ENCODE measurements at places on chromosomes 5 and 9.

DNA sequence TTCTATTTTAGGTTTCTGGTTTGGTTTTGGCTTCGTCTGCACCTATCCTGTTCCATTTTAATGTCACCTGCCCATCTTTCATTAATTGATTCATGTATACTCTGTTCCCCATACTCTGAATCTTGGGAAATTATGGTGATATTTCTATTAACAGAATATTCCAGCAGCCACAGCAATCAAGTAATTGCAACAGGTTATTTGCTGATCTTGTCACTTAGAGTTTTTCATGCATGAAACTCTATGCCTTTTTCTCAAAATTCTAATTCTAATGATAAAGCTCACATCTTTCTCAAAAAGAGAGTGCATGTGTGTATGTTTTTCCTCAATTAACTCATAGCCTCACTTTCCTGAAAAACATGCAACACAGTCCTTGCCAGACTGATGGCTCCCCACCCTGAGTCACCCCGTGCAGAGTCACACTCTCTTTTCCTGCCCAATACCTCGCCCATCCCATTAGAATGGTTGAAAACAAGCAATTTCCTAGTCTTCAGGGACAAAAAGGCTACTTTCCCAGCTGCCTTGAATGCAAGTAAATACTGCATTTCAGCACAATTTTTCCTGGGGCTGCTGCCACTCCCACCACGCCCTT lies 15.6 kb downstream of the GFRA3 start:
- no peak for DNase-seq

- DNase-seq: no peak
Measured at GRCh38 chr9:136090768-136091581, 4.1 kb downstream of the NACC2 start.

- no peak for DNase-seq
Measured at GRCh38 chr5:93294199-93294598, 286.8 kb downstream of the NR2F1-AS1 start.

GRCh38 chr5:31707329-31707728 lies 68.4 kb downstream of the PDZD2 start:
- DNase-seq: no peak

DNA sequence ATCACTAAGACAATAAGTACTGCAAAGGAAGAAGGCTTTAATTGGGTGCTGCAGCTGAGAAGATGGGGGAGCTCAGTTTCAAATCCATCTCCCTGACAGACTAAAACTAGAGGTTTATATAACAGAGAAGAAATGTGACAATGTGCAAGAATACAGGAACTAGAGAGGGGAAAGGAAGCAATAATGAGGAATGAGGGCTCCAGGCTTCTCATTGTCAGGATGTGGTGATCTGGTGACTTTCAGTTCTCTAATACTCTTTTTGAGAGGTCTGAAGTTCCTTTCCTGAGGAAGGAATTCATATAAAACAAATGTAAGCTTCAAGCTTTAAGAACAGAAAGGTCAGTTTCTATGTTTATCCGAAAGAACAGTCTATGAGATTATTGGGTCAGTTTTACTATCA lies 42.5 kb upstream of the SPATA31E1 start:
- no peak for DNase-seq

DNA sequence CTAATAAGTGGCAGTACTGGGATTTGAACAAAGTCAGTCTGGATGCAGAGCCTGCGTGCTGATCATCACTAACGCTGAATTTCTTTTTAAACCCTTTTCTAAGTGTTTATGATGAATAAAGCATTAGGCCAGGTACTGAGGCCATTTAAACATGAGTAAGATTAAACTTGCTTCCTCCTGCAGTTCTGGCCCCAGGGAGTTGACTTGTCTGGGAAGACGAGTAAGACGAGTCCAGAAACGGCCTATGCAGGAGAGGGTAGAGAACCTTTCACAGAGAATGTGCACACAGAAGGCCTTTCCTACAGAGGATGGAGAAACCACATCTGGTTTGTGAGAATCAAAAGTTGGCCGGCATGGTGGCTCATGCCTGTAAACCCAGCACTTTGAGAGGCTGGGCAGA lies 42.9 kb downstream of the SPRY4 start:
- DNase-seq: no peak

DNA sequence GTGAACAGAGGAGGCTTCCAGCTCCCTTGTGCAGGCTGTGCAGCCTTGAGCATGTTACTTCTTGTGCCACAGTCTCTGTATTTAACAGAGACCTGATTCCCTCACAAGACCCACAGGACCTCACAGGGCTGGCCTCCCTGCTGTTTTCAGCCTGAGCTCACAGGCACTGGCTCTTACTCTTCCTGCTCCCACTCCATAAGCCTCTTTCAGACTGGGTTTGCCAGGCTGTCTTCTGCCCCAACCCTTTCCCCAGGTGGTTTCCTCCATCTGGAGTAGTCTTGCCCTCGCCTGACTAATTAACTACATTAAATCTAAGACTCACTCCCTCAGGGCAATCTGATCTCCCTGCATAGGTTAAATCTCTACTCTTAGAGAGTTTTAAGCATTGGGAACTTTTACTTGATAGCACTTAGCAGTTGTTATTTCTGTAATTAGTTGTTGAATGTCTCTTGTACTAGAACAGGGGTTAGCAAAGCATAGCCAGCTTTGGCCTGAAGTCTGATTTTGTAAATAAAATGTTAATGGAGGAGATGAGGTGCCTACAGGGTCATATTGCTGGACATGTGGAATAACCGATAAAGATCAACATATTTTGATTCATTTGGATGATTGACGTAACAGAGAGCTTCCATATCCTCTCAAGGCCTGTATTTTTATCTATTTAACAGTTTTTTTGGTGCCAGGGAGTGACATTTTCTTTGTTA lies 28.6 kb upstream of the SPATA31E1 start:
- no peak for DNase-seq

- DNase-seq: no peak
Measured at GRCh38 chr9:76528056-76528455, 69.1 kb downstream of the GCNT1 start.

DNA sequence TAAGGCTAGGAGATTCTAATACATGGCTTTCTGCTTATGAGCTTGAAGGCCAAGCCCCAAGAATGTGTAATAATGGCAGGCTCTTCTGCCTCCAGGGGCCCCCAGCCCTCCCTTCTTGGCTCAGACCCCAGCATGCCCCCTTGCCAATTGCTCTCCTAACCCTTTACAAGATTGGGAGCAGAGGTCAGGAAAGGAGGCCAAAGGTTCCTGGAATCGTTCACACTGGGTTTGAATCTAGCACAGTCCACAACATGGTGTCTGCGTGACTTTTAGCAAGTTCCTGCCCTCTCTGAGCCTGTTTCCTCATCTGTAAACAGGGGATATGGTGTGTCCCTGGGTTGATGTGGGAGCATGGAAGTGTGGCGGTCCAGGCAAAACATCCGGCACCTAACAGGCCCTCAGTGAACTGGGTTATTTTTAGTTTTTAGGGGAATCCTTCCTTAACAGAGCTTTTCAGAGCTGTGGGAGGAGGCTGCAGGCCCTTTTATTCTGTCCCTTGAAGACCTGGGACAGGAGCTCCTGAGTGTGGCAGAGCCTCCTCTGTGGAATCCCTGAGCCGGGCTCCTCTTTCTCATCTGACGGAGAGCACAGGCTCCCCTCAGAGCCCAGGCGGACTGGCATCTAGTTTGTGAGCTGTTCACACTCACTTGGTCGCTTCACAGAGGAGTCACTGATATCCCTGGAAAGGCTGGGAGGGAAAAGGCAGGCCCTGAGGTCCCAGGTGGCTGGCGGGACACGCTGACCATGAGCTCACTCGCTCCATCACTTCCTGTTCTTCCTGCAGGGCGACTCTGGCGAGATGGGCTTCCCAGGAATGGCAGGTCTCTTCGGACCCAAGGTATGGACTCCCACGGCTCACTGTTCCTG lies 23.4 kb upstream of the ORM1 start:
- DNase-seq: no peak

DNA sequence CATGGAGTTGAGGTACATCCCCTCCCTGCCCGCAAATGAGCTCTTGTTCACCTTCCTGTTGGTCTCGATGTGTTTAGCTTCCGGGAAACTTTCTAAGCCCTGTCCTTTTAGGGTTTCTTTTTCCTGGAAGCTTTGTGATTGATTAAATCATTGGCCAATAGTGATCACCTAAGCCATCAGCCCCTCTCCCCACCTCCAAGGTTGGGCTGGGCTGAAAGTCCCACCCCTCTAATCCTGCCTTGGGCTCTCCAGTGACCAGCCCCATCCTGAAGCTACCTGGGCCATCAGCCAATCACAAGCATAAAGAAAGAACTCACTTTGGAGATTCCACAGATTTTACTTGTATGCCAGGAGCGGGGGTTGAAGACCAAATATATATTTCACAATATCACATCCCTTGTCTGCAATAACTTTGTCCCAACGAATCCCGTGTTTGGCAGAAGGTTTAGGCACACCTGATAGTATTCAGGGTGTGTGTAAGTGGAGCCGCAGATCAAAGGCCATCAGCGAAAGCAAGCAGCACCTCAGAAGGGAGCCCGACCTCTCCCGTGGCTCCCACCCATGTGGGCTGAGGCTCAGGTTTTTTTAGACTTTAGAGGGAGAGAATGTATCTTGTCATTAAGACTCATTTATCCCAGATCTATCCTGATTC lies 20.4 kb downstream of the ROPN1L start:
- DNase-seq: no peak

DNA sequence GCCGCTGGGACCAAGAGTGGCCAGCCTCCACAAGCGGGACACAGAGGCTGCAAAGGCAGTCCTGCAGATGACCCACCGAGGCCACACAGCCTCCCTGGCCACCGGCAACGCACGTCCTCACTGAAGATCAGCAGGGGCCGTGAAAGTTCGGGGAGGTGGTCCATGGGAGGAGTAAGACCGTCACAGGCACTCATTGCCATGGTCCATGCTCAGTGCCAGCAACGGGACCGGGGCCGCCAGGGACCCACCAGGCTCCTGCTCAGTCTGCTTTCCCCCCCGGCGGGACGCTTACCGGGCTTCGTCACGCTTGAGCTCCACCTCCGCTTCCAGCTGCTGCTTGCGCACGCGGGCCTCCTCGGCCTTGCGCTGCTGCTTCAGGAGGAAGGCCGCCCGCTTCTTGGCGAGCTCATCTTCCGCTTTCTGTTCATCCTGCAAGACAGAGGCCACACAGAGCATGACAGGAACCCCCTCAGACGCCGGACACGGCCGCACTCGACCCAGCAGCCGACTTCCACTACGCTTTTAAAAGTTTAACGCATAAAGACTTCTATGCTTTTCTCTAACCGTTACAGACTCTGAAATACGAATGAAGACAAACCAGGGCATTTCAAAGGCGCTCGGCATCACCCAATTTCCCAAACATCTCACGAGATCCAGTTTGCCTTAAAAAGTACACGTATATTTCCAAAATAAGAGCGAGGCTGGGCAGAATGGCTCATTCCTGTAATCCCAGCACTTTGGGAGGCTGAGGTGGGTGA lies 88.4 kb downstream of the CAMSAP1 start:
- no peak for DNase-seq

GRCh38 chr9:70291446-70291845 lies 32.7 kb downstream of the SMC5 start:
- no peak for DNase-seq

GRCh38 chr5:67453111-67453905 lies 256.7 kb upstream of the CD180 start:
- DNase-seq: no peak

DNA sequence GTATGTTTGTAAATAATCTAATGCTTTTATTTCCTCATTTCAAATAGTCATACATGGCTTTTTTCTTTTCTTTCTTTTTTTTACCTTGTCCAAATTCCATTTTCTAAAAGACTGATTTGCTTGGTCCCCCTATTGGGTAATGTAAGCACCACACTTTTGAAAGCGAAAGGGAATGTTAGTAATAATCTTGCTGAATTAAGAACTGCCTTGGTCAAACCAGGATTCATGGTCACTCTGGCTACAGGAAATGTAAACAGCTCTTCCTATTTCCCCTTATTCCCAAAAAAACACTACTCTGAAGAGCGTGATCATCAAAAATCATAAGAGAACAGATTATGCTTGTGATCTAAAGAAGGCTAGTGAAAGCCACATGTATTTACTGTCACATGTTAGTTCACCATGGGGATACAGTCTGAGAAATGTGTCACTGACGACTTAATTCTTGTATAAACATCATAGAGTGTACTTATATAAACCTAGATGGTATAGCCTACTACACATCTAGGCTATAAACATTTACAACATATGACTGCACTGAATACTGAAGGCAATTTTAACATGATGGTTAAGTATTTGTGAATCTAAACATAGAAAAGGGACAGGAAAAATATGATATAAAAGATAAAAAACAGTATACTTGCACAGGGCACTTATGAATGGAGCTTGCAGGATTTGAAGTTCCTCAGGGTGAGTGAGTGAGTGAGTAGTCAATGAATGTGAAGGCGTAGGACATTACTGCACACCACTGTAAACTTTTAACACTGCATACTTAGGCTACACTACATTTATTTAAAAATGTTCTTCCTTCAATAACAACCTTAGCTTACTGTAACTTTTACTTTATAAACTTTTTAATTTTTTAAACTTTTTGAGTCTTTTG lies 75.3 kb downstream of the HMGCR start:
- no peak for DNase-seq

DNA sequence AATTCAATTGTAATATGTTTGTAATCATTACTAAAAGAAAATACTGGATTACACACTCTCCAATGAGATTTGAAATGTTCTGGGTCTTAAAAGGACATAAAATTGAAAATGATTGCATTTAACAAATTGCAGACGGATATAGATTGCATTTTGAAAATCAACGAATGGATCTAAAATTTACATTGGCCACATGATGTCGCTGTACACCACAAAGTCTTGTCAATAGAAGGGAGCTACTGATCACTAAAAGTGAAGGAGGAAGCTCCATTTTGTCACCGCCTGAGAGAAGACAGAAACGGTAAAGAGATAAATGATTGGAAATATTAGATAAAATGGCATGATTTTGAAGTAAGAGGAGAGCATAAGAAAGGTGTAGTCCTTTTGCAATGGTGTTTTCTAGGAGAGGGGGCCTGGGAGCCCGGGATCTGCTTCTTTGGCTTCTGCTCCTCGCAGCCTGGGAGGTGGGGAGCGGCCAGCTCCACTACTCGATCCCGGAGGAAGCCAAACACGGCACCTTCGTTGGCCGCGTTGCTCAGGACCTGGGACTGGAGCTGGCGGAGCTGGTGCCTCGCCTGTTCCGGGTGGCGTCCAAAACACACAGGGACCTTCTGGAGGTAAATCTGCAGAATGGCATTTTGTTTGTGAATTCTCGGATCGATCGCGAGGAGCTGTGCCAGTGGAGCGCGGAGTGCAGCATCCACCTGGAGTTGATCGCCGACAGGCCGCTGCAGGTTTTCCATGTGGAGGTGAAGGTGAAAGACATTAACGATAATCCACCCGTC lies at the start of gene PCDHA1:
Gene PCDHA1, plus strand, starts transcription at position 236 of the 782 bp plus-strand sequence.
- no peak for DNase-seq

DNA sequence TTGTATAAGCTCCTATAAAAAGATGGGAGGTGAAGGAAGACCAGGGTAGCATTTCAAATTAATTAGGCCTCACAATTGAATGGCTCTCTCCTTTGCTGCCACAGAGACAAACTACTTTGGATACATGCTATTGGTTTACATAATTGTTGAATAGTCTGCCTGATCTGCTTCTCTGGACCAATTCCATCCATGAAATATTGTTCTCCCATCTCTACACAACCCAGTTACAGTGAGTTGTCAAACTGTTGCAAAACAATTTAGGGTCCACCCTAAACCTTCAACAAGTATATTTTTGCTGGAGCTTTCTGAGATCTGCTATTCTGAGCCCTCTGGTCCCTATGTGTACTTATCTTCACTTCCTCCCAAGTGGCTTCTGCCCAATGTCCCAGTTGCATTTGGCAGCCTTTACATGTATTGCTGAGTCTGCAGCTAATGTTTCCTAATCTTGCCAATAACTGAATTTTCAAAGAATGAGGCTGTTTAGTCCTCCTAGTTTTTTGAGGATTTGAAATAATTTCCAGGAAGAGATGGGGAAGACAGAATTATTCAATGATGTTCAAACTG lies 38.9 kb downstream of the AGTPBP1 start:
- no peak for DNase-seq

Data from GM12864 (cell line).